ENCODE measurements at places on chromosomes 6 and 20.

- no peak for DNase-seq
Measured at GRCh38 chr6:110064744-110065524, 86.8 kb downstream of the GPR6 start.

GRCh38 chr20:62198931-62199330 is 16.1 kb downstream of the MTG2 start:
- DNase-seq = no peak

DNA sequence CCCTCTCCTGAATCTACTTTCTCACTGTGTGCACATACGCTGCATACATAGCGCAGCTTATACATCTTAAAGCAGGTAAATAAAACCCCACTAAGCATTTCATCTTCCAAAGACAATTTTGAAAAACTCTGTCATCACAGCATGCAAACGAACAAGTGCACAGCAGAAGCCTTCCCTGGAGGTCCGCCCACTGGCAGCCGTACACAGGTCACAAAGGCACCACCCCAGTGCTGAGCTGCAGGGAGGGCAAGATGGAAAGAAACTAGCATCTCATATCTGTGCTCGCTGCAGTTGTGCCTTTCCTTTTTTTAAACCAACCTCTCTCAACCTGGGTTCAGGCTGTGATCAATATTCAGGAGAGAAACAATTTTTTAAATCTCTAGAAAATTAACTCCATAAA is 73.3 kb downstream of the HUS1B start:
- no peak for DNase-seq

- no peak for DNase-seq
Measured at GRCh38 chr6:136468711-136469110, 81.5 kb downstream of the MAP7 start.

DNA sequence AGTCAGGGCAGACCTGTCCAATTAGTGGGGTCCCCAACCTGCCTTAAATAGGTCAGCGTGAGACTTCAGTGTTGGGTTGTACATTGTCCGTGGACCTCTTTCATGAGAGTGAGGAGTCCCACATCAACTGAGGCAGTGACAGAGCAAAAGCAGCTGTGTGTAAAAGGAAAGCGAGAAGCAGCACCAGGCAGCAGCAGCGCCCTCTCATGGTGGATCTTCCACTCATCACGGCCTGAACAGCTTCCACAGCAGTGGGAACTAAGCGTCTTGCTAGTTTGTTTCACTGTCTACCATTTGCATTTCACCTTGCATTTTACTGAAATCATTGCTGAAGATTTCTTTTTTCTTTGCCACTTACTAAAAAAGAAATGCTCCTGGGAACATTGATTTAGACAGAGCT is 333.8 kb downstream of the PKHD1 start:
- no peak for DNase-seq

GRCh38 chr6:14159090-14159489 is 41.5 kb downstream of the CD83 start:
- no peak for DNase-seq
